ENCODE measurements at places on chromosomes 5 and 9.

DNA sequence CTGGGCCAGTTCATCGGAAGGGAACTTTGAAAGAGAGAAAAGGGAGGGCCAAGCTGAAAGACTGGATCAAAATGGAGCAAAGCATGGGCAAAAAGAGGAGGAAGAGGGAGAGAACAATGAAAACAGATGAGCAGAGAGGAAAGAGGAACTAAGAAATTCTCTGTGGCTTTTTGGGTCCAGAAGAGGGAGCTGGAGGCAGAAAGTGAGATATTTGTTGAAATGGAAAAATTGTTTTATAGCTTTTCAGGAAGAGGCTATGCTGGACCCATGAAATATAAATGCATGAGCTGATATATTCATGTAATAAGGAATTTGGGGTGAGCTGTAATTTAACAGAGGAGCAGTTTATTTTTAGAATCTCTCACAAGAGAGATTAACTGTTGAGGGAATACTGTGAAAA is 457.3 kb downstream of the DMAC1 start:
- no peak for DNase-seq

GRCh38 chr9:125747765-125748445 is 732 bp downstream of the PBX3 start:
- no peak for DNase-seq

DNA sequence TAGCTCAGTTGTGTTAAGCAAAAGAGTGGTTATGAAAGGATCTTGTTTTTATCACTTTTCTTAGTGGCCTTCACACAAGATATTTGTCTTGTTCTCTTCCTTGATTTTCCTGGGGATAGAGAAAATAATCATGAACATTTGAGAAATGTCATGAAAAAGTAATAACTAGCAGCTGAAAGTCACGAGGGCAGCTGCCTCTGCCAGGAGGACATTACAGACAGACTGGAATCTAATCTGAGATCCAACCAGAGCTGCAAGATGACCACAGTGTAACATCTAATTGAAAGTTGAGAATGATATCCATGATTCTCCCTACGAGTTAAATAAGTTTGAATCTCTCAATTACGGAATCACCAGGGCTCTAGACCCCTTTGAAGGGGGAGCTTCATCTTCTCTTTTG is 274.9 kb downstream of the ARHGAP26 start:
- no peak for DNase-seq

DNA sequence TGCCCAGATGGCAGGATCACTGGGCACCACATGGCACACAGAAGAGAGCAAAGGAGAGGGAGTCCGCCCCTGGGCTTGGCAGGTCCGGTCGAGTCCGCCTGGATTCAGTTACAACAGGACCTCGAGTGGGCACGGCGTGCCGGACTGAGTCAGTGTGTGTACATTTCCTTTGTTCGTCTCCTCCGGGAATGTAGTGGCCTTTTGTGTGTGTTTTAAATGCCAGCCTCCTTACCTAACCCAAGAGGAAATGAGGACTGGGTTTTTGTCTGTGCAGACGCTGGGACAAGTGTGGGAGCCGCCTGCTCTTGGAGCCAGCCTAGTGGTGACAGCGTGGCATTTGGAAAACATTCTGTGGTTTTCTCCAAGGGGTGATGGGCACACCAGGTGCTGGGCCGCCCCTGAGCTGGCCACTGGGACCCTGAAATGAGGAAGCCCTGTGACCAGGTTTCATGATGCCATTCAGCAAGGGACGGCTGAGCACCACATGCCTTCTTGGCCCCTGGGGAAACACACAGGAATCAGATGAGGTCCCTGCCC is 9.6 kb downstream of the NEK6 start:
- DNase-seq: no peak

- no peak for DNase-seq
These were observed 93.9 kb downstream of the LHFPL2 start for GRCh38 chr5:78554670-78555069.

- no peak for DNase-seq
These were observed 192.7 kb upstream of the IER5L start for GRCh38 chr9:129370770-129371169.
